ENCODE measurements at places on chromosomes 12 and 14.

DNA sequence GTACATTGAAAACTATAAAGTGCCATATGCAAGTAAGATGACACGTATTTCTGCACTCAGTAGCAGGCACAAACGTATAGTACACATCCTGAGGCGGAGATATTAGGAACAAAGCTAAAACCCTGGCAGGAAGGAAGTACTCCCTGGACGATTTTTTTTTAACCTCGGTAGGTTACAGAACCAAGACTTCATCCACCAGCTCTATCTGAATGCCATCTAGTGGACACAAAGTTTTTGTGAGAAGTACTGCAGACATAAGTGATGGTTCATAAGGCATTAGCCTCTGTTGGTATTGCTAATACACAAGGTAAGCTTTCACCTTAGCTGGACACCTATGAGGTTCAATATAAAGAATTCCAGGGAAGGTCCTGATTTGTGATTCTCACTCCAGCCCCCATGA is 83.0 kb upstream of the CCDC196 start:
- DNase-seq, result peak; percentile 22

DNA sequence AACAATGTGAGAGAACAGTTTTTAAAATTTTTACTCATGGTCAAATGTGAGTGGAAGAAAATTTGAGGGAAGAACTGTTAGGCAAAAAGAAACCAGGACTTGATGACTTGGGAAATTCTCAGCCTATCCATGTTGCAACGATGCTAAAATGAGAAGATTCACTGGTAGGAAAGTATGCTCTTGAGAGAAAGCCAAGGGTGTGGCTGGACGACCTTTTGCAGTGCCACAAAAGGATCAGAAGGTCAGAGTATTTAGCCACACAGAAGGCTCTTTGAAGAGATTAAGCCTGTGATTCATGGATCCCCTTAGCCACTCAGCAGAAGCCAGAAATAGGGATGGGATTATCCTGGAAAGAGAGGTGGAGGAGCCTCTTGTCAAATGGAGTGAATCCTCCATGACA is 336.8 kb downstream of the LRIG3 start:
- DNase-seq, result no peak

DNA sequence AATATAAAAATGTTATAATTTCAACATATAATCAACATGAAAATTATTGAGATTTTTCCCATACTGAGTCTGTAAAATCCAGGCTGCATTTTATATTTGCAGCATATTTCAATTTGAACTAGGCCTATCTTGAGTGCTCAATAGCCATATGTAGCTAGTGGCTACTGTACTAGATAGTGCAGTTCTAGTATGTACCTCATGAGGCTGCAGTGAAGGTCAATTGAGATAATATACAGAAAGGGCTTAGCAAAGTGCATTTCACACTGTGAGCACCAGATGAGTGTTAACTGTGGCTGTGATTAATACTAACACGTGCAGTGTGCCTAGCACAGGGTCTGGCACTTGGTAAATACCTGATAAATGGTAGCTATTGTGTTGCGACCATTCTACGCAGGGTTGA is 5.4 kb upstream of the SLC22A17 start:
- no peak for DNase-seq

- no peak for DNase-seq
These were observed at the start of gene SSTR1 for GRCh38 chr14:38207736-38208617. TSS of gene SSTR1 (plus strand) at chr14:38207904. CDS start at chr14:38209390, 1,486 bp downstream.

DNA sequence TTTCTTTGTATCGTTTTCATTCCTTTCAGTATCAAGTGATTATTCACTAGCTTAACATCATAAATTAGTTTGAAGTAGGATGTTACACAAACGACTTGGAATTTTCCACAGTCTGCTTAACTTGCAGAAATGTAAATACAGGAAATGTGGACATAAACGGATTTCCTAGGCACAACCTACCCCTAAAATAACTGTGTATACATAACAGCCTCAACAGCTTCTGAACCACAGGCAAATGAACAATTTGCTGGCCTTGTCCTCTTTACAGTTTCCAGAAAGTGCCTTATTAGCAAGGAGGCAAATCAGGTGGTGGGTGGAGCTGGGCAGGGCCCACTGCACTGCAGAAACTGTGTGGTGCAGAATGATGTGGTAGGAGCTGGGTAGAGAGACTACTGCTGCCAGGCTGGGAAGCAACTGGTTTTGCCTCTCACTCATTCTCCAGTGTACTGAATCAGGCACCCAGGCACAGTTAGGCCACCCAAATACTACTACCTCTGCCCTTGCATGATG is 14.1 kb downstream of the DRAM1 start:
- DNase-seq, result no peak

- no peak for DNase-seq
These were observed 37.6 kb upstream of the FBXO34 start for GRCh38 chr14:55233591-55233990.

GRCh38 chr14:64035143-64035542 is 182.3 kb downstream of the SYNE2 start:
- DNase-seq, result no peak

- no peak for DNase-seq
These were observed 137.1 kb upstream of the AEBP2 start for GRCh38 chr12:19302100-19302640.

- DNase-seq, result peak; percentile 81
These were observed 3.3 kb upstream of the EXOC3L4 start for GRCh38 chr14:103091041-103091882.

DNA sequence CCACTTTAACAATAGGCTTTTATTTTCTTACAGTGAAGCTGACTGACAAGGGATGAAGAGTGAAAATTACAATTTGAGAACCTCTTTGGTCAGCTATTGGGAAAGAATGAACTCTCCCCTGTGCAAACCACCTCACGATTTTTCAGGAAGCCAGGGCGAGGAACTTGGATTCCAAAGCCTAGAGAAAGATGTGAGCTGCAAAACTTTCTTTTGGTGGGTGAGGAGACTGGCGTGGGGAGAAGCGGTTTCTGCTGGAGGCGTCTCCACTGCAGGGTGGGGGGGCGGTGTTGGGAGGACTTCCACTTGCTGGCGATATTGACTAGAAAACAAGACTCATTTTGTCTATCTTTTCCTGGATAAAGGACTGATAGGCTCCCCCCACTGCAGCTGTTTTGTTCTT is 59.3 kb upstream of the VRK1 start:
- no peak for DNase-seq

DNA sequence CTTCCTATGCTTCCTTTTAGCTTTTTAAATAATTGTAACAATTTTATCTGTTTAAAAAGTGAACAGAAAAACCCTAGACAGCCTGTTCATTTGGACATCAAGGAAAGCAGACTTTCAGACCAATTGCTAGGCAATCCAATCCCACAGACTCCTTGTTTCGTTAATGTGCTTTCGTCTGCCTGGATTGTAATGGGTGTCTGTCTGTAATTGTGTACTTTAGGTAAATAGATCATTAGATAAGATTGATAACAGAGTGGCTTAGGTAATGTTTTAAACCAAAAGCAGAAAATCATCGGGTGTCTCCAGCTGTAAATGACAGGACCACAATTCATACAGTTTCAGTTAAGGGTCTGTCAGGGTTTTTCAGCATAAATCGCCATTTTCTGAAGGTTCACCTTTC is 19.6 kb downstream of the CCDC60 start:
- no peak for DNase-seq

DNA sequence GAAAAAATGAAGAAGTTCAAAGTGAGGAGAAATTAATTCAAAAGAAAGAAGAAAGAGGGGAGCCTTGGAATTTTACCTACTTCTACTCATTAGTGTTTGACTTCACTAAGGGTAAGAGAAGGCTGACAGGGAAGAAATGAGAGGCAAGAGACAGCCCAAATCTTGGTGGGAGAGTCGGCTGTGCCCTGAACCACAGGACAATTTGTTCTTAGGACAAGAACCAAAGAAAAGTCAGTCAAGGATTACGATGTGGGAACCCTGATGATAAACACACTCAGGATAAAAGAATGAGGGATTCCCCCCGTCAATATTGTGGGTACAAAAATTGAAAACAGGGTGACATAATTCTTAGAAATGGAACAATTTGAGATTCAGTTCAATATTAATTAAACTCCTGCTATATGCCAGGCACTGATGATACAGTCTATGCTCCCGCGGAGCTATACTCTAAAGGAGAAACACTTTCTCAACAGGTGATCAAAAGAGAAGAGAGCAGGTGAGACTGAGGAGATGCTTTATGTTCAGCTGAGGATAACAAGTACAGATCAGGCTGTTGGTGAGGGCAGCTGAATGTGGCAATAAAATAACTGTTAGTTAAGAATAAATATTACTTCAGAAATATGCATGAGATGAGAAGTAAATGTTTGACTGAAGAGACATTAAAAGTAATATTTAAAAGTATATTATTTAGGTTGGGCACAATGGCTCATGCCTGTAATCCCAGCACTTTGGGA is 175.4 kb downstream of the SLC25A21 start:
- DNase-seq, result no peak

DNA sequence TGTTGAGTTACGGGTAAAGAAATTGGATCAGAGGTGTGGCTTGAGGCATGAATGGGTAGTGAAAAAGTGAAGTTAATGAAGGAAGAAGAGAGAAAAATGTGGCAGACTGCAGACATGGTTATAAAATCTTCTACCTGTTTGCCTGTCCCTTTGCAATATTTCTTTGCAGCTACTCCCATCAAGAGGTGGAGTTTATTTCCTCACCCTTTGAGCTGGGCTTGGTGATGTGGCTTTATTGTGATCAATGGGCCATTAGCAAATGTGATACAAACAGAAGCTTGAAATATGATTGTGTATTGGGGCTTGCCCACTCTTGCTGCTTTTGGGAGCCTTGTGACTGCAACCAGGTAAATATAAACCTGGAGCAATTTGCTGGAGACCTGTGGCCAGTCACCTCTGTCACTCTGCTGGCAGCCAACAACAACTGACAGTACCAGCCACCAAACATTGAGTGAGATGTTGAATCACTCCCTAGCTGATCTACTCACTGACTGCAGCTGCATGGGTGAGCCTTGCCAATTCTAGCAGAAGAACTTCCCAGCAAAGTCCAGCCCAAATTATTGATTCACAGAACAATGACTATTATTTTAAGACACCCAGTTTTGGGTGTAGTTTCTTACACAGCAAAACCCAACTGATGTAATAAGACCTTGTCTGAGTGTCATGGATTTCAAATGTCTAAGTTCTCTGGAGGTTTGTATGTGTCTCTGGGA is 151.0 kb upstream of the ATP2B1 start:
- DNase-seq, result no peak

DNA sequence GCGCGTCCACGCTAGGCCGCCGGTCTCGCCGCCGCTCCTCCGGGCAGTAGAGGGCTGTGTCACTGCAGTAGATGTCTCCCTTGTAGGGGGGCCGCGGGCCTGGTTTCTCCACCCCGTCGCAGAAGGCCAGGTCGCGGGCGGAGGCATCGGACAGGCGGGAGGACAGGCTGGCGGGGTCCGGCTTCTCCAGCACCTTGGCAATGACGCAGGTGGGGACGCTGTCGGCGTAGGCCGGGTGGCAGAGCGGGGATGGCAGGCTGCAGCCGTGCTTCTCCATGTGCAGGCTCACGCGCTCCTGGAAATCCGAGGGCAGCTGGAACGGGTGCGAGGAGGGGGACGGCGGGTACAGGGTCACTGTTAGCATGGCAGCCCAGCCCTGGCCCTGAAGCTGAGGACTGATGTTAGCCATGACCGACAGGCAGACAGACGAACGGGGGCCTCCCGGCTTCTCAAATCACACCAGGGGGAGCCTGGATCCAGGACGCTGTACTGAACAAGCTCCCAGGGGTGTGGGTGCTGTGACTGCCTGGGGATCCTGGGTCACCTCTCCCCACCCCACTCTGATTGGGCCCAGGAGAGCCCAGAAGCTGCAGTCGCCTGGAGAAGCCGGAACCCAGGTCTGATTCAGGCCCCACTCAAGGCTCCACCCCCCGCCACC is 48.1 kb downstream of the BEGAIN start:
- DNase-seq, result no peak

GRCh38 chr14:99889268-99889667 is 96.1 kb downstream of the EML1 start:
- no peak for DNase-seq

DNA sequence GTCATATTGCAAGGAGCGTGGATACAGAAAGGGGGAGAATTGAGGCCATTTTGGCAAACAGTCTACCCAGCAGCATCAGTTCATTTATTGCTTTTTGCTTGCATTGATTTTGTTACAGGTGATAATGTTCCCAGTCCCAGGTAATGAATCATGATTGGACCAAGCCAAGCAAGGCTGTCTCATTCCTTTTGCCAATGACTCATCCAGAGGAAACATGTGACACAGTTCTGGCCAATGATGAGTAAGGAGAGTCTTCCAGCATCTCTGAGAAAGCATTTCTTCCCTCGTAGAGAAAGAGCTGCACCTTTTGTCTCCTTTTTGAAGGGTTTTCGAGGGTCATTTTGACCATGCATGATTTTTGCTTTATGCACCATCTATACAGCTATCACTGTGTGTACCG is 68.2 kb downstream of the SLC15A4 start:
- no peak for DNase-seq

- DNase-seq, result no peak
These were observed 5.5 kb upstream of the VASH1 start for GRCh38 chr14:76755610-76756370.

GRCh38 chr12:42698213-42698612 is 108.7 kb upstream of the PRICKLE1 start:
- no peak for DNase-seq

DNA sequence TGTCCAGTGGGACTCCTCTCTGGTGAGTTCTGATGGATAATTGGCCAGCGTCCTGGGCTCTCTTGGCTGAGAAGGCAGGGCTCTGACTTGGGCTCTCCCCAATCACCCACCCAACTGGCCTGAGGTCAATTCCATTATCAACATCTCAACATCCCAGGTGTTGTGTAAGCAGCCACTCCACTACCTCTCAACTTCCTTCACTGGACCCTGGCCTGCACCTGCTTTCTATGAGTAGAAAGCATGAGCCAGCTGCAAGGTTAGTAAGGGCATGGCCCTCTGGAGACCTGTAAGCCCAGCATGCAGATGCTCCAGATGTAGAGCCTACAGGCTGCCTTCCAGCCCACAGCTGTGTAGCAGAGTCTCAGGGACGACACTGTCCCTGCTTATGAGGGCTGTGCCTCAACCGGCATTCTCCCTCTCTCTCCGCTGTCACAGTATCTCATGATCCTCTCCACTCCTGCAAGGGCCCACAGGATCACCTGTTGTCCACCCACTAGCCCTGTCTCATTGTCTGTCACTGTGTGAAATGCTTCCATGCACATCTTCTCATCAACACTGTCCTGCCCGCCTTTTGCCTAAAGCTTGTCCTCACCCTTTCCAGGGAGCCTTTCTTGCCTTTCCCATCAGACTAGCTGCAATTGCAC is 5.4 kb upstream of the KRT81 start:
- DNase-seq, result no peak

DNA sequence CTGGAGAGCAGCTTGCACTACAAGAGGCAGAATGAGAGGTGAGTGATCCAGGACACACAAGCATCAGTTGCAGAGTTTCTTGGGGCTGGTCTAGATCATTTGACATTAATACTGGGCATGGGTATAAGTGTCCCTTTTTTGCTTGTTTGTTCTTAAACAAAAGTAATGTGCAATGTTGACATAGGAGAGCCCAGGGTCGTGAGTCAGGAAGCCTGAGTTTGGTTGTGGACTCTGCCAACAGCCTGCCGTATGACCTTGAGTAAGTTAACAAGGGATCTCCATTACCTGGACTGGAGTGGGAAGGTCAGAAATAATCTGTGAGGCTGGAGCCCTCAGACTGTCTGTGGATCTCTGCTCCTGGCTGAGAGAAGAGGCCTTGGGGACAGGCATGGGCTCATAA is 170.3 kb downstream of the KCNA5 start:
- no peak for DNase-seq

Measured in hematopoietic multipotent progenitor cell (in vitro differentiated cells).